Foreskin fibroblast (primary cell): ENCODE measurements at places on chromosomes 5 and 9.

DNA sequence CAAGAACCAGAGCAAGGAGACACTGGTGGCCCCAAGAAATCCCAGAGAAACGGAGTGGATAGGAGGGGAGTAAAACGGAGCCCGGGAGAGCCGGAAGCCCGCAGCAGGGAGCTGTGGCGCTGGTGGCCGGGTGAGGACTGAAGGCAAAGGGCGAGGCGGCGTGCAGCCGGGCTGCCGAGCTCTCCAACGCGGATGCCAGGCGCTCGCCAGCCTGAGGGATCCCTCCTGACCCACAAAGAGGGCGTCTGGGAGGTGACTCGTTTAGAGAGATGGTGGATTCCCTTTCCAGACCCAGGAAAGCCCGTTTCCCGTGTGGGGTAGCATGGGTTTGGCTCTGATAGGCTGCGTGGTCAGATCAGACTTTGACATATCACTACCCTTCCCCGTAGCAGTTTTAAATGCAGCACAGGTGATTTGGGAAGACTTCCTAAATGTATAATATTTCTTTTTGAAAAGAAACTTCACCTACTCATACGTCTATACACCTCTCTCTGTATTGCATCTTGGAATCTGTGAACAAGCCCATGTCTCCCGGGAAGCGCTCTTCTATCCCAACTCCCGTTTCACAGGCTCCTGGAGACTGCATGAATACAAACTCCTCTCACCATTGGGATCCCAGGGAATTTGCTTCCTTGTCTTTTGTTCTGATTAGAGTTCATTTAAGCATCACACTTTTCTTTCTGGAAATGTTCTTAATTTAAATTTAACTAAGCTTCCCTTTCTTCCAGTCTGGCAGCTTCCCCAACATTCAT lies 158.1 kb downstream of the C9orf152 start:
- peak; percentile 54 for DNase-seq

- DNase-seq, result peak; percentile 37
Observed at GRCh38 chr9:125260561-125260960, 1.1 kb upstream of the GAPVD1 start.

DNA sequence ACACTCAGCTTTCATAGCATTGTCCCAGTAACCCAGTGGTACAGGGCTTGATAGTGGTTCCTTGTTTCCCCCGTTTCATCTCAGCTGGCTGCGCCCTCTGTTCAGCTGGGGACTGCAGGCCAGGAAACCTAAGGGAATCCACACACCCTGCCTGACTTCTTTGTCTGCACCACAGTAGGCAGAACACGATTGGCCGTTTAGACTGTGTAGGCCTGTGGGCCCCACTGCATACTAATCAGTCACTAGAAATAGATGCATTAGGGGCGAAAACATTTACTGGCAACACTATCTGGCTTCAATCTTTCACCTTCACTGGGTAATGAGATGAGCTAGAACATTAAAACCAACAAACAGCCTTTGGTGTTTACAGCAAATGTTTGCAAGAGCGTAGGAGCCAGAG lies 512.7 kb upstream of the BRINP1 start:
- no peak for DNase-seq

- no peak for DNase-seq
Observed at GRCh38 chr5:44719856-44720255, 88.9 kb upstream of the MRPS30 start.

DNA sequence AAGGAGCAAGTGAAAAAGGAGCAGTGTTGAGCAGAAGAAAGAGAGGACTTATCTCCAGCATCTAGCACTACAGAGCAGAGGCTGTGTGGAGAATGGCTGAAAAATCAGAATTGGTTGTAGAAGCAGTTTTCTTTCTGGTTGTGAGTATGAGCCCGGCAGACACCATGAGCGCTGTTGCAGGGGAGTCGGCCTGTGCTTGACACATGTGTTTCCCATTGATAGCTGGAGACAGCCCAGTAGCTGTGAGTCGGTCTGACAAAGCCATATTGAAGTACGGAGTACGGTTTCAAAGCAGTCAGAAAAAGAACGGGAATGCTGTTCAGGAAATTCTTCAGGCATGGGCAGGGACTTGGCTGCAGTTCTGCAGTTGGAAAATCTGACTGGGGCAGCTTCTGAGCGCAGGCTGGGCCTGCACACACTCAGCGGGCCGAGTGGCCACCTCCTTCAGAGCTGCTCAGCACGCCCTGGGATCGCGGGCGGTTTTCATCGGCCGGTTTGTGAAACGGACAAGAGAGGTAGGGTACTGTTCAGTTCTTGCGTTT lies at the start of gene SGCD:
Gene SGCD (plus strand): TSS at position 447 of the 542 bp plus-strand sequence.
- DNase-seq, result peak; percentile 76

DNA sequence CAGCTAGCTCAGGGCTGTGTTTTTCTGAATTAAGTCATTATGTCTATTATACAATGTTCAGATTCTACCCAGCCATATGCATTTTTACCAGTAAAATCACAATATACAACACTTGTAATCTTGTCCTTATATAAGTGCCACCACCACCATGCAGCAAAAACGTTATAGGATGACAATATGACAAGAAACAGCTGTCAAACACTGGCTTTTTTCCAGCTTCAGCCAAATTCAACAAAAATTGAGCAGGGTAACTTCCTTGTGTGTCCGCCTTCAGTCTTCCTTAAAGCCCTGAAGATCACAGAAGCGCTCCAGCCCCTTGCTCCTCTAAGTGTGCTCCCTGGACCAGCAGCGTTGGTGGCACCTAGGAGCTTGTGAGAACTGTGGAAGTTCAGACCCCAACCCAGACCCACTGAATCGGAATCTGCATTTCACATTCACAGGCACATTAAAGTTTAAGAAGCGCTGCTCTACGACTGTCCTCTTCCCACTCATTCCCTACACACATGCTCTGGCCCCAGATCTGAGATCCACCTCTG lies 111.8 kb downstream of the LHFPL2 start:
- no peak for DNase-seq

- DNase-seq, result no peak
Observed at GRCh38 chr5:11640158-11640873, 263.9 kb downstream of the CTNND2 start.

DNA sequence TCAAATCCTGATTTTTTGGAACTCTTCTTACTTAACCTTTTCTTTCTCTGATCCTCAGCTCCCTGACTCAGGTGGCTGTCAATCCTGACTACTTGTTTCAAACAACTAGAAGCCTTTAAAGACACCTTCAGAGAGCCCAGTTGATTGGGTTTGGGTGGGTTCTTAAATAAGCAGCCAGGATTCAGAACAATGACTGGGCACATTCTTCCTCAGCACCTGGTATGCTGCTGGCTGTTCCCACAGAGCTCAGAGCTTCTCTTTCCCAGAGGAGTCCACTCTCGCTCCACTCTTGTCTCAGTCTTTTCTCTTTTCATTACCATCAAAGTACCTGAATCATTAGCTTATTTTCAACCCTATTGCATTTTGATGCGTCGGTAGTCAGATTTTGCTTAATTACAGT lies 22.5 kb downstream of the PCSK5 start:
- no peak for DNase-seq

DNA sequence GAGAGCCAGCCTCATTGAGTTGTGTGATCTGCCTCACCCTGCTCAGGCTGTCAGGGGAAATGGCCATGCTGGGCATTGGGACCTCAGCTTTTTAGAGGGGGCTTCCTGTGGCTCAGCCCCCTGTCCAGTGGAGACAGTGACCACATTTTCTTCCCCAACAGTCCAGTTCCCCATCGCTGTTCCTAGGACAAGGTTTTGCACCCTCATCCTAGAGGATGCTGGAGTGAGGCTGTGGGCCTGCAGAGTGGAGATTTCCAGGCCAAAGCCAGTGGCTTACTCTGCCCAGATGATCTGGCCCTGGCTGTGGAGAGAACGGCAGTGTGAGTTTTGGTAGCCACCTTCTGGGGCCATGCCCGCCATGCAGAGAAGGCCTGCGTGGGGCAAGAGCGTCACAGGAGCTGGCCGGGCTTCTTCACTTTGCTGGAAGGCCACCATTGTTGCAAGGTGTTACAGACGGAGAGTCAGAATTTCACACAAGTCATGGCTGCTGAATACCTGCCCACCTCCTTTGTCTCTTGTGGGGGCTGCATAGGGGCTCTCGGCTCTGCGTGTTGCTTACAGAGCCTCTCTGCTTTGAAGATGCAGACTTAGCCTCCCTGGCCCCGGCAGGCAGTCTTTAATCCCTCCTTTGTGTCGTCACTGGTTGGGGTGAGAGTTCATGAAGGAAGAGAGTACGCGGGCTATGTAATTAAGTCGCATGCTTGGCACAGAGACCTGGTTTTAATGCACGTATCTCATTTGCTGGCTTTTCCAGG lies 35.2 kb upstream of the PITX1 start:
- no peak for DNase-seq

- no peak for DNase-seq
Observed at GRCh38 chr9:117745598-117745997, 41.4 kb downstream of the TLR4 start.

DNA sequence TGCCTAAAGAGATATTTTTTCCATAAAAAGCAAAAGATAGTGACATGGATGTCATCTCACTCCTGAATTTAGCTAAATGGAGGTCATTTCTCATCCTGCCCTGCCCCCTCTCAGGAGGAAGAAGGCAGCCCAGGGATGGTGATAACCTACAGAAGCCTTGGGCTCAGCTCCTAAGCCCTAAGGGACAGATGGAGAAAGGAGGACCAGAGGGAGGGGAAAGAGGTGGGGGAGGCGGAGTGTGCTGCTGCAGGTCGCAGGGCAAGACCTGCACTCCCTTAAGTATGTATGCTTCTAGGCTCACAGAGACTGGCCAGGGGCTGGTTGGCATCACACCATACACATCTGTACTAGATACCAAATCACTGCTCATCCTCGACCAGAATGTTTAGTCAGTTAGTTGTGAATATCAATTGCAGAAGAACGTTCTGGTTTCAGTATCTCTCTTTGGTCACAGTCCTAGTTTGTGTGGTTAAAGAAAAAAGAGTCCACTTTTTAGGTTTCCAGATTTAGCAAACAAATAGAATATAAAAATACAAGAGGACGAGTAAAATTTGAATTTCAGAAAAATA lies 18.4 kb upstream of the CDKN2AIPNL start:
- DNase-seq, result no peak

DNA sequence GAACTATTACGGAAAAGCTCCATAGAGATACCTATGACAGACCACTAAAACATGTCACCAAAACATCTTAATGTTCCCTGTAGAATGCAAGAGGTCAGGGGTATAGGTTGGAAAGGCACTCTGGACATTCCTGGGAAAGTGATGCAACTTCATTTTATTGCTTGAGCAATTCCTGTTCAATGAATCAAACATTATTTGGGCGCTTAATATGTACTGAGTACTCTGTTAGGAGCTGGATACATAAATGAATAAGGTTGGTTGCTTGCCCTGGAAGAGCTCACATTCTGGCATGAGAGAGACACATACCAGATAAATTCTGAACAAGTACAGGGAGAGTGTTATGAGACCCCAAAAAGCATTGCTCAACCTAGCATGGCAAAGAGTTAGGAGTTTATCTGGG lies 408.9 kb upstream of the DMAC1 start:
- DNase-seq, result peak; percentile 69

DNA sequence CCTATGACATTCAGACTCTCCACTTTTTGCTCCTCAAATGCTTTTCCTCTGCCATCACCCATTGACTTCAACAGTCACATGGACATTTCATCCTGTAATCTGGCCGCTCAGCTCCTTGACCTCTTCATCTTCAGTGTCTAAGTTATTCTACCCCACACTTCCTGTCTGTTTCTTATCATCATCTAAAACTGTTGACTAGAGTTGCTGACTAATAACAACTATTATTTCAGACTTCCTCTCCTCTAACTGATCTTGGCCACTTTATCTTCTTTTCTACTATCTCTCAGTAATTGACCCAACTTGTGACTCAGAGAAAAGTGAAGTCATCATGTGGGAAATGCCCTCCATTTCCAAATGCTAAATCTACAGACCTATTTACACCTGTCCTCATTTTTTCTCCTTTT lies 254.7 kb upstream of the TRPC7 start:
- peak; percentile 32 for DNase-seq

- DNase-seq, result no peak
Observed at GRCh38 chr9:106112935-106113334, 418.6 kb downstream of the TMEM38B start.

DNA sequence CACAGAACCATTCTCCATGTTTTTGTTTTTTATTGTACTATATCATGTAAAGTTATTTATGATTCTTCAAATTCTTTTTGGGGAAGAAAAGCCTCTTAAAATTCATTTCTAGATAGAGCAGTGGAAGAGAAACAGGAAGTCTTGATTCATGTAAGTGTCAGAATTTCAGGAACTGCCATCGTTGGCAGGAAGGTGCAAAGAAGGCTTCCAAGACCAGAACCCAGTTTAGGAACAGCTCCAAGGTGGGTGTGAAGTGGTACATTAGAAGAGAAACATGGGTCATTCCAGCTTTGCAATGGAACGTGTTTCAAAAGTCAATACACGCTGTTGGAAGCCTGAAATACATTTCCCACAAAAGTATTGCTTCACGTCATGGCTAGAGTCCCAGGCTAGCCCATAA lies 14.8 kb downstream of the SAXO1 start:
- DNase-seq, result no peak

GRCh38 chr5:150560401-150561191 lies 52.7 kb downstream of the NDST1 start:
- DNase-seq, result peak; percentile 76

DNA sequence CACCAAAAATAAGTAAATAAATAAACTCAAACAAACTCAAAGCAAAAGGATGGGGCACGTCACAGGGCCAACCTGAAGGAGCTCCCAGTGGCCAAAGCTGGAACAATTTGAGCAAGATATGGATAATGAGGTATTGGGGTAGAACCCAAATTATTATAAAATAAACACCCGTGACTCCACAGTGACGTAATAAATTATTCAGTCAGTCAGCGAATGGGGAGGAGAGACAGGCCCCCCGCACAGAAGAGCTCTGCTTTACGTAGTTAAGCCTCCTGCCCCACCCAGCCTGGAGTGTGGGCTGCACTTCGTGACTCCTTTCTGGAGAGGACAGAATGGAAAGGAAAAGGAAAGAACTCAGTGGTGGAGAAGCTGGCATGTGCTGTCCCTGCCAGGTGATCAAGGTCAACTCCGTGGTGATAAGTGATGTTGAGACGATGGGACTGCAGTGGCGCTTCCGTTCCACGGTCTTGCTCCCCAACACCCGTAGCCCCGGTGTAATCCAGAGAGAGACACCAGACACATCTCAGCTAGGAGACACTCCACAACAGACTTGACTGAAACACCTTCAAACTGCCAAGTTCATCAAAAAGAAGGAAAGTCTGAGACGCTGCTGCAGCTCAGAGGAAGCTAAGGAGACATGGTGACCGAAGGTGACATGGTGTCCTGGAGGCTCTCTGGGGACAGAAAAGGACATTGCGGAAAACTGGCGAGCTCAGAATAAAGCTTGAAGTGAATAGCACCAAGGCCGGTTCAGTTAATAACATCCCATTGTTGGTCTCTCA lies 83.3 kb upstream of the COL5A1 start:
- no peak for DNase-seq

DNA sequence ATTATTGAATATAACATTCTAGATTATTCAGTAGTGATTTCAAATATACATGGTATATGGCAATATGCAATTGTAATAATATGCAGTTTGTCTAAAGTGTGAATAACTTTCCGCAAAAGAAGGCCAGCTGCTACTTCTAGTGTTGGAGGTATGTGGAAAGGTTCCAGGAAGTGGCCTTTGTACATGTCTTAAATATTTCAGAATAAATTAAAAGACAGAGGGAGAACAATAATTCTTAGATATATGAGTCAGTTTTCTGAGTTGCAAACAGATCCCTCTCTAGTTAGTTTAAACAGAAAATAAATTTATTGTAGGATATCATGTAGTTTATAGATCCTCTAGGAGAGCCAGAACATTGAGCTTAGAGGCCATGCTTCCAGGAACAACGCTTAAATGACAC lies 210.8 kb upstream of the ELL2 start:
- peak; percentile 56 for DNase-seq
